Eye (tissue), 1 donor: ENCODE measurements at places on chromosomes 5 and 9.

DNA sequence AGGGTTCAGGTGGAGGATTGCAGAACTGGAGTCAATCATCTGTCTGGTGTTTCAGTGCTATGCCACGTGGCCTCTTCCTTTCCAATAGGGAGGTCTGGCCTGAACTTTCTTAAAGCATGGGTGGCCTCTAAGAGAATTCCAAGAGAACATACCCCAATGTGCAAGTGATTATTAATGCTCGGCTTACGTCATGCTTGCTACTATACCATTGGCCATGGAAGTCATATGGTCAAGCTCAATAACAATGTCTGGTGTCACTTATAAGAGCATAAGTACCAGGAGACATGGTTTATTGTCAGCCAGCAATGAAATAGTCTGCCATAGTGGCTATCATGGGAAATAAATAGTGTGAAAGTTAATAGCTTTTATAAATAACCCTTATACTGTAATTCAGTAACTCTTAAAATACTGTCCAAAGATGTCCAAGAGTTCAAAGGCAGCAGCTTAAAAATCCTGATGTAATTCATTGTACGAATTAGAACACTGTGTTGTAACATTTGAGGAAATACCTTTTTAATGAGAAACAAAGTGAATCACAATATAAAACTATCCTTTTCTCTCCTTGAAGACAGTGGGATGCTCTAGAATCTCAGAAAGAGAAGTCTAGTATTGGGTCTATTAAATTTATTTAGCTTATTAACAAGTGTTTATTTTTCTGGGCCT is 355.4 kb upstream of the PRR16 start:
- DNase-seq: no peak

DNA sequence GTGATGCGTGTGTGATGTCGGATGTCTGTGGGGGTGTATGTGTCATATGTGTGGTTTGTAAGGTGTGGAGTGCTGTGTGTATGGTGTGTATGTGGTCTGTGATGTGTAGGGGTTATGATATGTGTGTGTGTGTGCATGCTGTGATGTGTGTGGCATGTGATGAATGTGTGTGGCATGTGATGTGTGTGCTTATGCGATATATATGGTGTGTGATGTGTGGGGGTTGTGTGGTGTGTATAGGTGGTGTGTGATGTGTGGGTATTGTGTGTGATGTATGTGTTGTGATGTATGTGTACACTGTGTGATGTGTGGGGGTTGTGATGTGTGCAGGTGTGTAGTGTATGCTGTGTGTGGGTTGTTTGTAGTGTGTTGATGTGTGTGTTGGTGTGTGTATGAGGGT is 9.2 kb upstream of the CRB2 start:
- DNase-seq: no peak

- DNase-seq: no peak
Measured at GRCh38 chr5:3351581-3352442, 243.8 kb upstream of the IRX1 start.

GRCh38 chr9:130745829-130746228 is 52.2 kb downstream of the EXOSC2 start:
- no peak for DNase-seq

DNA sequence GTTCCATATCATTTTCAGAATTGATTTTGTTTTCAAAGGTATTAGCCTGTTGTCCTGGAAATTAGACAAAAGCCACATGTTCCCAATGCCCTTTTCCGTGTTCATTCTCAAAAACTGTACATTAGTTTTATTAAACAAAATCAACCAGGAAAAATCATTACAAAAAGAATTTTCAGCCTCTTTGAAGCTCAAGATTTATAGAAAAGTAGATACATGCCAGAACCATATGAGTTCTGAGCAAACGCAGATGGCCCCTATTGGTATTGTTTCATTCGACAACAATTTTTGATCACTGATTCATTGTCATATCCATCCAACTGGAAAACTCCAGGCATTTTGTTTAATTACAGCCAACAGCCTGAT is 148.5 kb upstream of the GRAMD2B start:
- peak; percentile 40 for DNase-seq

DNA sequence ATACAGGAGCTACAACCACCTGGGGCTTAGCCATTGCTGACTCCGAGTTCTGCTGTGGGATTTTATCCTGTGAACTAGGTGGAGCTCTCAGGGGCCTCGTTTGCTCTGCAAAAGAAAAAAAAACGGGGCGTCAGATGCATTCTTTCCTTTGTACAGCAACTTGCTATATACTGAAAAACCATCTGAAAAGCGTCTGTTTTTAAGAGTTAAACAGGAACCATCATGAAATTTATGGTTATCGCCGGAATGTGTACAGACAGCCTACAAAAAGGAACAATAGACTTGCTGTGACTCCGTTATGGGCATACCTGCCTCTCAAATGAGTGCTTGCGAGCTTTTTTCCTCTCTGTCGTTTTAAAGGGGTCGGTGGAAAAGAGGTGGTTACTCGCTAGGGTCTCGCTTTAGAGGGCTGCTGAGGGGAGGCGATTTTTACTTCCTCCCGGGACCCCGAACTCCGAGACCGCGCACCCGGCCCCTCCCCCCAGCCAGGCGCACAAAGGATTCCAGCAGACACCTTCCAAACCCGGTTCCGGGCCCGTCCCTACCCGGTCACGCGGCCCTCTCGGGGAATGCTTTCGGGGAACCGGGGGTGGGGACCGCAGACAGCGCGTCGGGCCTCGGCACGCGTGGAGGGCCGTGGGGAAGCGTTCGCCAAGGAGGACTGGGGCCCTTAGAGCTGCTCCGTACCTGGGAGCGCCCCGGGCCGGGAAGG is 826 bp downstream of the PAIP1 start:
- peak; percentile 87 for DNase-seq

DNA sequence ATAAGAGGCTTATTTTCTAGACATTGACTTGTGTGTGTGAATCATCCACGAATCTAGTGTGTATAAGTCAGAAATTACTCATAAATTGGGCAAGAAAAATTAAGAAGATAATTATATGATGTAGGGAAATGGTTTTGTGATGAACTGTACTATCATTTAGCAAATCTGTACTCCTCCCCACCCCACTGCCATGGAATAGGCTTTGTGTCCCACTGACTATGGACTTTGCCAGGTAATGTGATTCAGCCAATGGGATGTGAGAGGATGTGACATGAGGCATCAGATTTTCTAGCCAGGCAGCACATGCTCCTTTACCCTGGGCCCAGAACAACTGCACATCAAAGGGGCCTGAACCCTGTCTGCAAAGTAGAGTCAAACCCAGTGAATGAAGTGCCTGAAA is 406.6 kb downstream of the CTNND2 start:
- no peak for DNase-seq

DNA sequence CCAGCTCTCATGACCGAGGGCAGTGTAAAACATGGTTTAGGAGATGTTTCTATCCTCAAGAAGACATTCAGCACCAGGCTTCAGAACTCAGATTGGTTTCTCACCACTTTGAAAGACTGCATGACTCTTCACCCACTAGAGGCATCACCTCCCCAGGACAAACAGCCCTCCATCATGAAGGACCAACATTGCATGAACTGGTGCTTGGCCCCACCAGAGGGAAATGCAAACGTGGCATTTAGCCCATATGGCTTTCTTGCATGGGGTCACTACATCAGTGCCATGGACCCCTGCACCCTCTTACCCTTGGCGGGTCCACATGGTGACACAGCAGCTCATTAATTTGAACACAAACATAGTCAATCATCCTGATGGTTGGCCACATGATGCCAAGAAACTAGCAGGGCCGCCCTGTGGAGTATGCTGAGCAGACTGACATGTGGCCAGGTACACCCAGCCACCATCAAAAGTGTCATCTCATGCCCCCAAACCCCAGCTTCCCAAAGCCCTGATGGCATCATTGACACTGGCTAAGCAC is 129.5 kb upstream of the FSTL4 start:
- DNase-seq: no peak

- no peak for DNase-seq
Measured at GRCh38 chr5:147568710-147569406, 59.0 kb upstream of the DPYSL3 start.

DNA sequence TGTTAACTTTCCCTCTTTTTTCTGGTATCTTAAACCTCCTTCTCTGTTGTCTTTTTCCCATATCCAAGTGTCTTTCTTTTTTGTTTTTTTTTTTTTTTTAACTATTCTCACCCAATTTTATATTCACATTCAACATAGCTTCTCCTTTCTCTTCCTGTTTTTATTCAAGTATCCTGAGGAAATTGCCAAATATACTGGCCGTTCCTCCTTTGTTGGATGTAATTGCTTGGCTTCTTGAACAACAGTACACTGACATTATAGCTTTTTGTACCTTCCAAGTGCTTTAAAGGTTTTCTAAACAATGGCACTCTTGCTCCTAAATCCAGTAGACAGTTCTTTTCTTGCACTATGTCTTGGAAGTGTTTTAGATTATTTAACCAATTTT is 1146.8 kb downstream of the MAT2B start:
- DNase-seq: no peak

- no peak for DNase-seq
Measured at GRCh38 chr9:124889006-124889405, 27.1 kb downstream of the ARPC5L start.

DNA sequence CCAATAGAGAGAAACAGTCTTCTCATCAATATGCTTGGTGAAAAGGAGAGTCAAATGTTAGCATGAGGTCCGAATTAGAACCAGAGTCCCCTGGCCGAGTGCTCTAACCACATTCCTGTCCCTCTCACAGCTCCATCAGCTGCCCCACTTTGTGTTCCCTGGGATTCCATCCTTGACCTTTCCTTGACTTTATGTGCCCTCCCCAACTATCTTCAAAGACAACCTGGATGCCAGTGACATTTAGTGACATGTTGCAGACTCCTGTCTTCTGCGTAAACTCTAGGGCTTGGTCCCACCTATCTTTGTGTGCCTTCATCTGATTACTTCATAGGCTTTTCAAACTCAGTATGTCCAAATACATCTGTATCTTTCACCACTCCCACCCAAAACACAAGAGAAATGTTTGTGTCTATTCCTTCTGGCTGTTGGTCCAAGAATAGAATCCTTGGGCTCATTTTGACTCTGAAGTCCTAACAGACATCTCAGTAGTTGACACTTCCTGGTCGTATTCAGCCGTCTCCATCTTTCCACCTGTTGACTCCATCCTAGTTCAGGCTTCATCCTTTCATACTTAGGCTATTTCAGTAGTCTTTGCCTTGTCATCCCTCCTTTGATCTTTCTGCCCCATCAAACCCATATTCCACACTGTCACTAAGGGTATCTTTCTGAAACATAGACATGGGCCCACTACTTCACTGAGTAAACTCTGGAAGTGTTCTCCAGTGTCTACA is 101.4 kb upstream of the CD180 start:
- DNase-seq: no peak

- DNase-seq: no peak
Measured at GRCh38 chr5:138736293-138736692, 16.9 kb upstream of the CTNNA1 start.

DNA sequence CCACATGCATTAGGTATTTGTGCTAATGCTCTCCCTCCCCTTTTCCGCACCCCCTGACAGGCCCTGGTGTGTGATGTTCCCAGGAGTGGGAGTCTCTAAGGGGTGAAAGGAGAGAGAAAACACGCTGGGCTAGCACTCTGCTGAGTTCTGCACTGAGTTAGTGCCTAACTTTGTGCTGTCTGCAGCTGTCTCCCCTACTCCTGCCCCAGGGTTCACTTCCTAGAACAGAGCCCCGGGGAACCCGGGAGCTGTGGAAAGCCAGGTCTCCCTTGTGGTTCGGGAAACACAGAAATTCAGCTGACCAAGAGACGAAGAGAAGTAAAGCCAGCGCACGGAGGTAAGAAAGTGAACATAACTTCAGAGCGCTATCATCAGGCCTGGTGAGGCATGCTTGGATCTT is 20.7 kb upstream of the ANKRD18A start:
- DNase-seq: no peak

DNA sequence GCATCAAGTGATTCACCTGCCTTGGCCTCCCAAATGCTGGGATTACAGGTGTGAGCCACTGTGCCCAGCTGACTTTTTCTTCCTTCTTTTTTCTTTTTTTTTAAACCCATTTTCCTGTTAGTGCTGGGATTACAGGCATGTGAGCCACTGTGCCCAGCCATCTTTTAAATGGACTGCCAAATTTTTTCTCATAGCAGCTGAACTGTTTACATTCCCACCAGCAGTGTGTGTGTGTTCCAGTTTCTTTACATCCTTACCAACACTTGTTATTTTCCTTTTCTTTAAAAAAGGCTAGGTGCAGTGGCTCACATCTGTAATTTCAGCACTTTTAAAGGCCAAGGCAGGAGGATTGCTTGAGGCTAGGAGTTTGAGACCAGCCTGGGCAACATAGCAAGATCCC is 76.9 kb downstream of the UBE2R2 start:
- DNase-seq: no peak

- DNase-seq: no peak
Measured at GRCh38 chr5:9947225-9947714, 302.4 kb downstream of the ATPSCKMT start.

GRCh38 chr5:151274666-151275065 is 21.7 kb downstream of the GM2A start:
- DNase-seq: no peak

GRCh38 chr5:109309326-109310063 is 100.3 kb downstream of the PJA2 start:
- no peak for DNase-seq

- DNase-seq: peak; percentile 79
Measured at GRCh38 chr5:138439477-138440158, 761 bp downstream of the REEP2 start.

DNA sequence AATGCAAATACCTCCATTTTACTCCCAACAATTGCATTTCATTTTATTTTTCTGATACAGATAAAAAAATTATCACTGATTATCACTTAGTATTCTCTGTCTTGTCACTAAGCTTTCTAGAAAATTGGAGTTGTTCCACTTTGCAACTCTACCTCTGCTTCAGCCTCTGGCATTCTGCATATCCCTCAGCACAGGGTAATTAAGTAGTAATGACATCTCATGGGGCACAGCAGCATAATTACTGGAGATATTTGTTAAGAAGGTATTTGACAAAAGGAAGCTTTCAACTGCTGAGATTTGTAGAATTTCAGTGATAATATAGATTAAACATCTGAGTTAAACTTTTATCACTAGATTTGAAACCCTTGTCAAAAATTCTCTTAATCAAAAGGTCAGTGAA is 446.2 kb downstream of the HTR1A start:
- peak; percentile 25 for DNase-seq

GRCh38 chr5:78624011-78624541 is 24.5 kb downstream of the LHFPL2 start:
- no peak for DNase-seq

DNA sequence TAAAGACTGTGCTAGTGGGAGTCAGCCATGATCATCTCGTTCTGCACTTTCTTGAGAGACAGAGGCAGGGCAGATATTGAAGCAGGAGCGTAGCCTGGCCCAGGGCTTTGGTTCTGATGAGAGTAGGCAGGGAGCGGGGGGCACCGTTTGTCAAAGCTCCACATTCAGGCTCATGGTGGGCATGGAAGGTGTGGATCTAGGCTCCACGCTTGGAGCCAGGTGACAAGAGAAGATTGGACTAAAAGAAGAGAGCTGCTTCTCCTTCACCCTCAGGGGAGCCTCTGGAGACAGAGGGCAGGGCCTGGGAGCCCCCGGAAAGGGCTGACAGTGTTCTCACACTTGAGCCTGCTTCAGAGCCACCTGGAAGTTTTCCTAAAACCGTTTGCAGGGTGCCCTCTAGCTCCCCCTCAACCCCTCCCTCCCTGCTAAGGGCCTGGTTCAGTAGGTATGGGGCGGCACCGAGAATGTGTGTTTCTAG is 24.7 kb upstream of the FCN2 start:
- DNase-seq: no peak
